ENCODE measurements at places on chromosomes 6 and 20.

DNA sequence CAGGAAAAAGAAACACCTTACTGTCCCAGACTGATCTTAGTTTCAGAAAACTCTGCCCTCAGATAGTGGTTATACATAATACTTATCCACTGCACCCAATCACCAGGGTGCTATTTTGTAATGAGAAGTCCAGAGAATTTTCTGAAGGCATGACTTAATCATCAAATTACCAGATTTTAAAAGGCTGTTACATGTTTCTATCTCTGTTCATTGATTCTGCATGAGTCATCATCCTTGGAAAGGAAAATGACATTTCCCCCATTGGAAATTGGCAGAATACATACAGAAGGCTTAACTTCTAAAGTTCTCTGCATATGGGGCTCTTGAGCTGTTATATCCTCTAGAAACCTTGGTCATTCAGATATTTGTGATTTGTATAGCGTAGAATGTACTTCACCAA lies 587.9 kb upstream of the FLRT3 start:
- no peak for DNase-seq

DNA sequence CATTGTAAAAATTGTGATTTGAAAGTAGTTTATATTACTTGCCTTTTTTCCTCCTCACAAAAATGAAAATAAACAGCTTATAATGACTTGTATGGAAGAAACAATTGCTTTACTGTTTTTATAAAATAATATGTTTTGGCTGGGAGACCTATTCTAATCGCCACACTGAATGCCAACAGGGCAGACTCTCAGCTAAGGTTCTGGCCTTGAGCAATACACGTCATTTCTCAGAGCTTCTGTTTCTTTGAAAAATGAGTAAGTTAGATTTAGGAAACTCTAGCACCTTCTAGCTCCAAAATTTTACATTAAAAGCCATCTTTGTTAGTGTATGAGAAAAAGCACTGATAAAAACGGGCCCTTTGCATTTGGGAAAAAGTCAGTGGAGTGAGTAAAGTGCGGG lies 166.6 kb downstream of the ARID1B start:
- no peak for DNase-seq

DNA sequence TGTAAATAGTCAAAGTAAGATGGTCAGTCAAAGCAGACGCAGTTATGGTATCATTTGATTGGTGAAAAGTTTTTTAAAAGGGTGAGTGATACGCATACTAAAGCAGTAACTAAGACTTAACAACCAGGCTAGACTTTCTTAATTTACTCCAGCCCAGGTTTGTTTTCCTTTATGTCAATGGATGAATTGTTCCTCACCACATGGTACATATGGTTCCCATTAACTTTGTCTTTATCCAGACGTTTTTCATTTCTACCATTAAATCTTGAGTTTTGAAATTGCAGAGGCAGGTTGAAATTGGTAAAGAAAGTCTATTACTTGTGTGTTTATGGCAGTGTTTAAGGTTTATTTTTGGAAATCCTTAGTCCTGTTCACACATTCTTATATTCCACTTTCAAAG lies 98.5 kb upstream of the SCGN start:
- DNase-seq, result no peak

DNA sequence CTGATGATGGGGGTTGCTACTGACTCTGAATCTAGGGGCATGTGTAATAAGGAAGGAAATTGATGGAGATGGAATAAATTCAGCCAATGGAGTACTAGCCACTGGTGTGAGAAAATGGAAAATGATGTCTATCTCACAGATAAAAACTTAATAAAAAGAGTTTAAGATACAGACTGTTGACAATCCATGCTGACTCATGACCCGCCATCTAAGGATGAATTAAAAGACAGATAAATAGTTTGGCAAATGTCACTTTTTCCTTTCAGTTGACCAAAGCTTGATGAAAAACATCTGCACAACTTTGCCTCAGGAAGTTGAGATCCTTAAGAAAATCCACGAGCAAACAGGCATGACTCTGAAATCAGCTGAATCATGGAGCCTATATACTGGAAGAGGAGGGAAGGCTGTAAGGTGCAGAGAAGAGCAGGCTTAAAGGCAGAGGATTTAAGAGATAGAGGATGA lies 82.6 kb upstream of the BMP5 start:
- no peak for DNase-seq

- DNase-seq, result no peak
These were observed 469 bp downstream of the TFAP2C start for GRCh38 chr20:56629464-56630085.

- DNase-seq, result no peak
These were observed 29.6 kb downstream of the PCNA start for GRCh38 chr20:5090191-5090590.

DNA sequence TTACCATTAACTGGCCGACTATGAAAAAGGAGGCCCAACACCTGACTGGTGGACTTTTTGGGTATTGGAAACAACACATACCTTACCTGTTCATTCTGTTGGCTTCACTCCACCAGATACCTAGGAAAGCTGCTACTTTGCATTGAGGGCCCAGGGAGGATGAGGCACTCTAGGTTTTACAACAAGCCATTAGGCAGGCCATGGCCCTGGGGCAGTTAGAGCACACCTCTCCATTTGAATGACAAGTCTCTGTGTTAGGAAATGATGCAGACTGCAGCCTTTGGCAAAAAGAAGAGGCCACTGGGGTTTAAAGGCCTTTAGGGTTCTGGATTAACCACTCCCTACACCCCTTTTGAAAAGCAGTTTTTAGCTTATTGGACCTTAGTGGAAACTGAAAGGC lies 144.3 kb downstream of the OR2B2 start:
- no peak for DNase-seq

DNA sequence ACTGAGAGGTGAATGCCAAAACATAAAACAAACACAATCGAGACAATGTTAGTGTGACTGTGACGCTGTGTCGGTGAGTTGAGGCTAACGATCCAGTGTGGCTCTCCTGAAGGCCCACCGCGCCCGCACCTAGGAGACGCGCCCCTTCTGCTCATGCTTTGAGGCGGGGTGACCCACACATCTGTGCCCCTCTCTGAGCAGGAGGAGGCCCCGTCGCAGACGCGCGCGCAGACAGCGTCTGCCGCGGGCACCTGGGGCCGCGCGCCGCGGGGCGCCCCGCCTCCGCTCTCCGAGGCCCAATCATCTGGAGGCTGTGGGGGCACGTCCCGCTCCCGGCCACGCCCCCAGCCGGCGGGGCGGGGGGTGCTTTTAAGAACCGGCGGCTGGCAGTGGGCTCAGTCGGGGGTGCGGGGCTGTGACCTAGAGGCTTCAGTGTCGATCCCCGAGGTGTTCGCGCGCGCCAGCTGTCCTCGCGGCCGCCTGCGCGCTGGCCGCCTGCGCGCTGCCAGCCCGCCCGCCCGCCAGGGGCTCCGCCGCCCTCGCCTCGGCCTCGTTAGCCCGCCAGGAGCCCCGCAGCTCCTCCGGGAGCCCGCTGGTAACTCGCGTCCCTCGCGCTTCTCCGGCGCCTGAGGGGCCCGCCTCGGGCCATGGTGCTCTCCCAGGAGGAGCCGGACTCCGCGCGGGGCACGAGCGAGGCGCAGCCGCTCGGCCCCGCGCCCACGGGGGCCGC lies at the start of gene SLC16A10:
TSS of gene SLC16A10 (plus strand) at position 398 of the 730 bp plus-strand sequence. CDS start at position 648, 250 bp downstream.
- peak; percentile 87 for DNase-seq

DNA sequence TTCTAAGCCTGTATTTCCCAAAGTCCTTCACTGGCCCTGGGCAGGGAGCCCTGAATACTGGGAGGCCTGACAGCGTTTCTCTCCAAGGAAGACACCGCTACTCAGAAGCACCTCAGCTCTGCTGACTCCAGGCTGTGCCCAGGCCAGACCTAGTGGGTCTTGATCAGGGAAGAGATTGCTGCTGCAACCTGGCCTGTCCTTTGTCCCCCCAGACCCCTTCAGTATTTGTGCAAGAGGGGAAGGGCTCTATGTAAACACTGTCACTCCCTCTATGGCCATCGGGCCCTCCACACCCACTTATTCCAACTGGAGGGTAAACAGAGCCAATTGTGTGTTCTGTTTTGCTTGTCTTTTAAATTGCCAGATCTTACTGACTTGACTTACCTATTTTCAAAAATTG lies 20.6 kb downstream of the PLEKHG1 start:
- DNase-seq, result no peak

- no peak for DNase-seq
These were observed 41.9 kb upstream of the SIM1 start for GRCh38 chr6:100506651-100507050.

All from cerebellum (tissue), 4 donors.